DMS153 (cell line): ENCODE measurements at places on chromosomes 1 and 21.
A peak's percentile ranks its signal among the peaks of the same experiment; 100 is the strongest.

DNA sequence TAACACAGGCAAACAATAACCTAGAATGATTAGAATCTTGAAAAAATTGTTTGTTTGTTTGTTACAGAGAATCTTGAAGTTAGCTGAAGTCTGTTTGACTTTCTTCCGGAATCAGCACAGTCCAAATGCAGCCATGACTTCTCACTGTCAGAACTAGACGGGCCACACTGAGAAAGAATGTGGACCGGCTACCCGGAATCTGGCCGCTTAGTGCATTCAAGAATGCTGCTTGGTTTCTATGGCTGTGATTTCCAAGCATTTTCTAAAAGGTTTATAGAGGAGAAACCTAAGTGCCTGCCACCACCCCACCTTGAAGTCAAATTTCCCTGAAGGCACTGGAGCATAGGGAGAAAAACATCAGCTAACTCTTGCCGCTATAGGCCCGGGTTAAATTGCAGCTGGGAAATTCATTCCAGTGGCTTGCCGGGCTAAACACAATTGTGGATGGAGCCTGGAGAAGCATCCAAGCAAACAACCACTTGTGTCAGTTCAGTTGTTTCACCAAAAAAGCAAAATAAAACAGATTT lies 231.1 kb downstream of the DISC1 start:
- DNase-seq = no peak

GRCh38 chr1:26686795-26687194 lies 9.0 kb upstream of the ARID1A start:
- DNase-seq = no peak

- no peak for DNase-seq
Measured at GRCh38 chr1:152902636-152903035, 5.7 kb upstream of the IVL start.

DNA sequence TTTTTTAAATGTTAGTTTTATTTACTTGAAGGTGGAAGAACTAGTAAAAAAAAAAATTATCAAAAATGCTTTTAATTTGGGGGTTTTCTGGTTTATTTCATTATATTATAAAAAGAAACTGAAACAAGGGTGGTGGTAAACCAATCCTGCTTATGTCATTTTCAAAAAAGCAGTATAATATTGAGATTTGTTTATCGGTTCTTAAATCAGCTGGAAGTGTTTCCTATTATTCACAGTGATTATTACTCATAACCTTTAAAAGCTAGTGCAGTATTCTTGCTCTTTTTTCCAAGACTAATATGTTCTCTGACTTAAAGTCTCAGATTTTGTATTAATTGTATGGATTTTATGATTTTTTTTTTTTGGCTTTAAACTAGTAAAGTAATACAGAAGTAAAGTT lies 5.4 kb upstream of the LRRC40 start:
- no peak for DNase-seq

GRCh38 chr1:39116116-39116607 lies 88.3 kb upstream of the MACF1 start:
- no peak for DNase-seq

- DNase-seq = no peak
Measured at GRCh38 chr1:46646844-46647243, 21.3 kb downstream of the ATPAF1 start.

DNA sequence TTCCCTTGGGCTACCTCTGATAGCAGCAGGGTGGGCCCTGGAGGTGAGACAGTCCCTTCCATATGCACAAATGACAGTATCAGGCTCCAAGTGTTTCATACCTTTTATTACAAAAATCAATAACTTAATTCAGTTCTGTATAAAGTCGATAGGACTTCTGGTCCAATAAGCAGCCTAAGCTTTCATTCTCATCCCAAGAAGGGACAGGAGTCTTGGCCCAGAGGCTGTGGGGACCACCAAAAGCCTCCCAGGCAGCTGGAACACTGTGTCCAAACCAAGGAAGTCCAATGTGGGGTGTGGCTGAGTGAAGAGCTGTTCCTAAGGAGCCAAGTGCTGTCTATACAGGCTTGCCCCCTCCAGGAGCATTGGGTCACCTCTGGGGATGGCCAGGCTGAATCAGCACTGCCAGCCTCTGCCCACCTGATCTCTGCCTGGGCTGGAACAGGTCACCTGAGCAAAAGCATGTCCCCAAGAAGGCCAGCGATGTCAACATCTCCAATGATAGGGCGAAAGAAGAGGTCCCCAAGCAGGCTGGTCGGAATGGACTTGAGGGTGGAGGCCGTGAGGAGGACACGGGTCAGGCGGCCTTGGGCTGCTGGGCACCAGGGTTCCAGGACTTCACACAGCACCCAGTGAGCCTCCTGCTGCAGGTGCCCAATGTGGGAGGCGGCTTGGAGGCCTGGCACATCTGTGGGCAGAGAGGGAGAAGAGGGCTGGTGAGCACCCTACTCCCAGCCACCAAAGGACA lies 2.2 kb downstream of the NR0B2 start:
- no peak for DNase-seq

GRCh38 chr1:24554714-24555113 lies 1.2 kb upstream of the NCMAP start:
- DNase-seq = no peak

DNA sequence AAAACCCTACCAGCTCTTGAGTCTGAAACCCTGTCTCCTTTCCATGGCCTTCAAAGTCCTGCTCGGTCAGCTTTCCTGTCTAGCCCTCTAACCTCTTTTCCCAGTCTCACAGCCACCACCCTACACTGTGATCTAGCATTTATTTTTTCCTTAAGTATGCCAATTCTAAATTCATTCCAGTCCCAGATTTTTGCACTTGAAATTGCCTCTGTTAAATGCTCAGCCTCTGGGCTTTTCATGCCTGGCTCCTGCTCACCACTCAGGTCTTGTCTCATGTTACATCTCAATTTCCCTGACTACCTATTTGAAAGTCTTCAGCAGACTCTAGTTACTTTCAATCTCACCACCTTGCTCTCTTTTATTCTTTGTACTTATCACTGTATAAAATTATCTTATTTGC lies 176.2 kb downstream of the ADGRL4 start:
- DNase-seq = no peak

DNA sequence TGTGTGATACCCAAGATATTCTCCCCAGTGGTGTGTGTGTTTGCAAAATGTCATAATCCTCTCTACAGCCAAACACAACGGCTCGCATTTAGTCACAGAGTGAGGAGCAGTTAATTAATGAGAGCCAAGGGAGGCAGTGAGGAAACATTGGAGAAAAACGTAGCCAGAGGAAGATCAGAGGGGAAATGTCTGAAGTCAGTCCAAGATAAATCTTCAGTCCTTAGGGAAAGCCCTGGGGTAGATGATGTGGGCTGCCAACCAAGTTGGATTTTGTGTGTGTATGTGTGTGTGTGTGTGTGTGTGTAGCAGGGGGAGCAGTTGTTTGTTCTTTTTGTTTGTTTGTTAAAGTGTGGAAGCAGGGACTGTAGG lies 201.0 kb upstream of the PTBP2 start:
- no peak for DNase-seq

DNA sequence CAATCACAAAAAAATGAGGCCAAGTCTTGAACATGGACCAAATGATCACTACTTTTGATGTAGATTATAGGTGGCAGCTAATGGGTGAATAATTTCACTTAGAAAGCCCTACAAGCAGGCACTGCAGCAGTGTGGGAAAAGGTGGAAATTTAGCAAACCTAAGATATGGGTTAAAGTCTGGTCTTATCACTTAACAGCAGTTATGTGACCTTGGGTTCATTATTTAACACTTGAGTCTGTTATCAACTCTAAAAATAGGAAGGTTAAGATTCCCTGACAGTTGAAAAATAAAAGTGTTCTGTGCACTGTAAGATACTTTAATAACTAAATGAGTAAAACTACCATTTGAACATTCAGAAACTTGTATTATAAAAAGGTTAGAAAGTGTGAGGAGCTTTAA lies 47.5 kb downstream of the SSX2IP start:
- DNase-seq = no peak

GRCh38 chr1:110465038-110465813 lies 14.3 kb downstream of the PROK1 start:
- DNase-seq = no peak

DNA sequence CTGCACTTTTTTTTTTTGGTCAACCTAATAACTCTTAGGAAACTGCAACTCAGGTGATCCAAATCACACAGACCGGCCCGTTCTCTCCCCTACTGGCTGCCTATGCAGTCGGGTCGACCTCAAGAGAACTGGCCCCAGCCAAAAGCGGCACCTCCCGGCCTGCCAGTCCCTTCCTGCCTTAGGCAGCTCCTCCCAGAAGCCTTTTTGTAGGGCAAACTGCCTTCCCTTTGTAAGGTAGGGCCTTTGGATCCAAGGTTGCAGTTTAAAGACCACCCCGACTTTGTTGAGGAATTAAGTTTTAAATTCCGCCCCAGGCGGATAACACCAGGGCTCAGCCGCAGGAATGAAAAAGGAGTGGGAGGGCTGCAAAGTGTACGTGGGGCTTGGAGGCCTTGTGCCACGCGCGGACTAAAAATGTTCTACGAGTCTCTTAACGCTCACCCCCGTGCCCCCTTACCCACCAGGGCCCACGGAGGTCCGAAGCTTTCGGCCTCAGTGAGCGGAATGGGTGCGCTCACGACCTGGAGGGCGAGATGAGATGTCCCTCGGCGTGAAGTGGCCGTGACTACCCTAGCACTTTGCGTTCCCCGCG lies 642 bp upstream of the ST3GAL3 start:
- DNase-seq = no peak

- no peak for DNase-seq
Measured at GRCh38 chr1:200079232-200079940, 51.9 kb downstream of the NR5A2 start.

DNA sequence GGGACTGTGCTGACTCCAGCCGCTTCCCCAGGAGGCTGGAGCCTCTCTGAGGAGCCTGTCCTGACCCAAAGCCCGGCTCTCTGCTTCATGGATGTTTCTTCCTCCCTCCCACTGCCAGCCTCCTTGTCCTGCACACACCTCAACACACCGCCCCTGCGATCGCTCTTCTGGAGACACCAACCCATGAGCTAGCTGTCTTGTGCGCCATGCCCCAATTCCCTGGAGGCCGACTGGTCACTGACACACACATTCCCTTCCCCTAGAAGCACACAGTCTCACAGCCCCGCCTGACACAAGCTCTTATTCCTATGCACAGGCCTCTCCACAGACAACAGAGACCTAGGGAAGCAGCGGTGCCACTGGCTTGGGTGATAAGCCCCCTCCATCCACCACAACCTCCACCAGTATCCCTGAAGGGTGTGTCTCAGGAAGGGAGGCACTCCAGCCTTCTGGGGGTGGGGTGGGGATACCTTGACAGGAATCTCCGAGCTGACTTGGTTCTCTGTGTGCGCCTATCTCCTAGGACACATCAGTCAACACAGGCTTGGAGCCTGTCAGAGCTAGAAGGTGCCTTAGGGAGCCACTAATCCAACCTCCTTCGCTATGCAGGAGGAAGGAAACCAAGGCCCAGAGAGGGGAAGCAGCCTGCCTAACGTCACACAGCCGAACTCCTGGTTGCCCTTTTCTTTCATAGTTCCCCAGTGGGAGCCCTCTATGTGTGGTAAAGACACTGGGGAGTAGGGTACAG lies 31.1 kb downstream of the AHDC1 start:
- no peak for DNase-seq

- no peak for DNase-seq
Measured at GRCh38 chr1:53292690-53293089, 35.2 kb downstream of the LRP8 start.

- no peak for DNase-seq
Measured at GRCh38 chr1:111778066-111778465, 22.4 kb downstream of the DDX20 start.

DNA sequence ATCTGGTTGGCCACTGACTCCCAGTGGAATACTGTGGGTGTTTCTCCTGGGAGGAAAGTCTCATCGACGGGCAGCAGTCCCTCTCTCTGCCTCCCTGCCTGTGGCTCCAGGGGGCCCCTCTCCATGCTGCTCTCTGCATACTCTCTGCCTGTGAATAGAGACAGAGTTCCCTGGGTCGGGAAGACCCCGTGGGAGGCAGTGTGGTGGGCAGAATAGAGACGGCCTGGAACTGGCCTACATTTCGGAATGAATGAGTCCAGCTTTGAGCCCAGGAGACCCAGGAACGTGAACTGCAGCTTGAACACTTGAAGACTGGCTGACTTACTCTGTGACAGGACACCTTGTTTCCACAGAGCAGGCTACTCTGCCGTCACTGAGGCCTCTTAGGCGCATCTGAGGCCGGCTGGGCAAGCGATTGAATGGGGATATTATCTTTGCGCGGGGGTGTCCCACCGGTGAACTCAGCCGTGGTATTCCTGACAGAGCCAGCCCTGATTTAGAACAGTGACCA lies 64.0 kb downstream of the KIF21B start:
- no peak for DNase-seq

- DNase-seq = no peak
Measured at GRCh38 chr1:176790786-176791185, 327.8 kb downstream of the PAPPA2 start.

GRCh38 chr1:234780112-234780511 lies 170.1 kb upstream of the IRF2BP2 start:
- DNase-seq = no peak

- no peak for DNase-seq
Measured at GRCh38 chr1:208587110-208587509, 342.9 kb upstream of the PLXNA2 start.

DNA sequence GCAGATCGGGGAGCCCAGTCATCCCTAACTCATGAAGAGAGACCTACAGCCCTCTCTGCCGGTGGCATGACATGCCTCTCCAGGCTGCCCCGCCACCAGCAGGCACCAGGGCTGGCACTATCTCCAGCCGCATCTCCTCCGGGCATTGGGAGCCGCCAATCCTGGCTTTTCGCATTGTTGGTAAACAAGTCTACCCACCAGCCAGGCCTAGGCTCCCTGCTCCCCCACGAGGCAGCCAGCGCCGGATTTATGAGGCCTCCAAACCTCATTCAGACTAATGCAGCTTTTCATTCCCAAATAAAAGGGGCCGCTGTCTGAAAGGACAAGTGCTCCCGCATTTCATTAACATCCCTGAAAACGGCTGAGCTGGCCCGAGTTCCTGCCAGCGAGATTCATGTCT lies 3.4 kb upstream of the GRIK3 start:
- DNase-seq = peak; percentile 76

GRCh38 chr1:24345334-24345733 lies 26.2 kb downstream of the GRHL3 start:
- no peak for DNase-seq

DNA sequence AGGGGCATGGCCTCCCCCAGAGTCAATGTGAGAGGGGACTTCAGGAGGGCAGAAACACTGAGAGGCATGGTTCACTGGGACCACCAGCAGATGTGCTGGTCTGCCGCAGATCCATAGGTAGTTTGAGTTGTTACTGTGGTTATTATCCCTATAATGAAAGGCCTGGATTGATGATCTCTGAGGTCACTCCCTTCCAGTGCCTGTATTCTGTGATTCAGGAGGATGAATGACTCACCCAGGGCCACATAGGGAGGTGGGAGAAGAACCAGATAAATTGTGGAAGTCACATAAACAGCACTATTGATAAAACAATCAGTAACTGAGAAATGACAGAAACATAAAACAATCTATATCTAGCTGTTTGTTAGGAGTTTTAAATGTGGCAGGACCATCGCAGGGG lies 22.7 kb upstream of the ACTL8 start:
- DNase-seq = no peak

GRCh38 chr1:224528900-224529299 lies 87.2 kb upstream of the CNIH3 start:
- DNase-seq = no peak

GRCh38 chr1:228795596-228795995 lies 60.3 kb downstream of the RHOU start:
- DNase-seq = no peak

- no peak for DNase-seq
Measured at GRCh38 chr1:23673086-23673813, 18.4 kb upstream of the RPL11 start.

- no peak for DNase-seq
Measured at GRCh38 chr1:154019940-154020339, 29.4 kb downstream of the RPS27 start.

GRCh38 chr1:169762699-169763098 lies 28.8 kb upstream of the SELE start:
- DNase-seq = no peak
